ENCODE measurements at places on chromosomes 1 and 21.

DNA sequence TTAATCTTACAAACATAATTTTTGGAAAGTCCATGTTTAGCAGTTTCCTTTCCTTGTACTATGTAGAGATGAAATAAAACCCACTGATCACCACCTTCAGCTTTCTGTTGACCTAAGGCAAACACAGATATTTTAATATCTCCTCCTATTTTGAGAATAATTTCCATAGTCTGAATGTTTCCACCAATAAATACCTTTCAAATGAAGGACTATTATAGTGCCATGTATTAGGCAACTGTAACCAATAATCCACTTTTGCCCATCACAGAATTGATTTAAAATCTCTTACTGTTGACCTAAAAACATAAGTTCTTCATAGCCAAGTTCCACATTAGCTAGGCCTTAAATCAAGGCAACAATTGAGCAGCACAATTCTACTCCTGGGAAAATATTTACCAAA is 1.8 kb downstream of the CDC42BPA start:
- DNase-seq = no peak

- no peak for DNase-seq
Observed at GRCh38 chr1:63116016-63116415, 206.4 kb upstream of the FOXD3 start.

DNA sequence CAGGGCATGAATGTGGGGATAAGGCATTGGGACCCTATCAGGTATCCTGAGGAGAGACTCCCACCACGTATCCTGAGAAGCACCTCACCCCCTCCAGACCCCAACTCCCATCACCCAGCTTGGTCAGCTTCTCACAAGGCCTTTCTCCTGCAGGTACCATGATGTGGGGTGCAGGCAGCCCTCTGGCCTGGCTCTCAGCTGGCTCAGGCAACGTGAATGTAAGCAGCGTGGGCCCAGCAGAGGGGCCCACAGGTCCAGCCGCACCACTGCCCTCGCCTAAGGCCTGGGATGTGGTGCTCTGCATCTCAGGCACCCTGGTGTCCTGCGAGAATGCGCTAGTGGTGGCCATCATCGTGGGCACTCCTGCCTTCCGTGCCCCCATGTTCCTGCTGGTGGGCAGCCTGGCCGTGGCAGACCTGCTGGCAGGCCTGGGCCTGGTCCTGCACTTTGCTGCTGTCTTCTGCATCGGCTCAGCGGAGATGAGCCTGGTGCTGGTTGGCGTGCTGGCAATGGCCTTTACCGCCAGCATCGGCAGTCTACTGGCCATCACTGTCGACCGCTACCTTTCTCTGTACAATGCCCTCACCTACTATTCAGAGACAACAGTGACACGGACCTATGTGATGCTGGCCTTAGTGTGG is 1.3 kb downstream of the GPR3 start:
- DNase-seq = no peak

DNA sequence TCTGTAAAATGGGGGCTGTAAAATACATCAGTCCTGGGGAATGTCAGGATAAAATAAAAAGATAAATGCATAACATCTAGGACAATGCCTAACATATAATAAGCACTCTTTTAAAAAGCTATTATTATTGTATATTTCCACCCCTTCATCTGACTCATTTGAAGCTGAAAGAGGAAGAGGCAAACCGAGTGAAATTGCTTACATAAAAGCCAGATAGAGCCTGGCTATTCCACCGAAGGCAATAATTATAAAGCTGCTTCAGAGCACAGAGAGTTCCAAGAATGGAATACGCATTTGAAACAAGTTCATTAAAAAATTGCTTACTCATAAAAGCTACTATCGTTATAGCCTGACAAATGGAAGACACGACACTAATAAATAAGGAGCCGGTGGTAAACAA is 186.1 kb upstream of the CAMK1G start:
- DNase-seq = no peak

- DNase-seq = no peak
Observed at GRCh38 chr1:107251839-107252238, 111.0 kb downstream of the NTNG1 start.

- no peak for DNase-seq
Observed at GRCh38 chr1:226134170-226135058, 52.1 kb downstream of the ACBD3 start.

DNA sequence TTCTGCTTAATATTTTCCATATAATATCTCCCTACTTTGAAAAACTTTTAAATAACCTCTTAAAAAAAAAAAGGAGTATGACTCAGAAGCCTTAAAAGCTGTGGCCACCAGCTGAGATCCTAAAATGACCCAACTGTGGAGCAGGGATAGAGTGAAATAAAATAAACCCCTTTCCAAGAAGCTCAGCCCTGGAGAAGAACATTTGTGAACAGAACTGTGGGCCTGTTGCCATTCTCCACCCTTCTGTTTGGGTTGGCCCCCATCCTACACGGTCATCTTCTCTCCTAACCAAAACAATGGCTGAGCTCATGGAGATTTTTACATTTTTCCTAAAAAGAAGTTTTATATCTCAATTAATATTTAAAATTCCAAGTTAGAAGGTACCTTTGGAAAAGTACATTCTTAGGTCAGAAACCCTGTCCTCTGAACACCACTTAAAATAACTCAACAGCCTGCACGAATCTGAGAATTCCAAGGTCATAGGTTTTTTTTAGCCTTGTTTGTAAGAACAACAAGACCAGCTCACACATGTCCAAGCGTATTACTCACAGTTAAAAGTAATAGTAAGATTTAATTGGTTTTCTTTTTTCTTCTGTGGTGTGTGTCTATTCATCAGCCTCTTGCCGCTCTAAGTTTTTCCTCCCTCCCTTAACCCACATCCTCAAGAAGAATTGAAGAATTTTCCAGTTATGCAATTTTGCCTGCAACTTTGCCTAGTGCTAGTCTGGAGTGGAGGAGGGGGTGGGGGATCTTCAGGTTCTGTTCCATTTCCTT is 107.7 kb upstream of the ERRFI1 start:
- no peak for DNase-seq

DNA sequence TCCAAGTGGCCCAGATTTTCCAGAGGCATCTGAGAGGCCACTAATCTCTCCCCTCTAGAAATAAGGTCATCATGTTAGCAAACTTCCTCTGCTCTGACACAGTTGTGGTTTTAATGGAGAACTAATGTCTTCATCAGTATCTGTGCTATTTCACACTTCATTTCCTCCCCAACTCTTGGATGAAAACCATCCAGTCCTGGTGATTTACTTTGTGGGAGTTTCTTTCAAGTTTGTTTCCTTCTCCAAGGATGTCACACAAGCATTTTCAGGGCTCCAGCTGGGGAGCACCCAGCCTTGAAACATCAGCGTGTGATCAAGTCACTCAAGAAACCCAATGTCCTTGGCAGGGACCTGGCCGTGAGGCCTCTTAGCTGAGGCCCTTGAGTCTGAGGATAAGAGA is 38.8 kb downstream of the TBX15 start:
- DNase-seq = no peak

- DNase-seq = no peak
Observed at GRCh38 chr1:67771152-67771551, 62.1 kb downstream of the GNG12 start.

- DNase-seq = no peak
Observed at GRCh38 chr1:246324711-246325110, 182.4 kb downstream of the SMYD3 start.

- no peak for DNase-seq
Observed at GRCh38 chr1:40930174-40930964, 49.1 kb upstream of the CTPS1 start.

- DNase-seq = no peak
Observed at GRCh38 chr21:28418726-28419514, 573.8 kb downstream of the LTN1 start.

GRCh38 chr1:225388372-225388771 is 39.5 kb downstream of the LBR start:
- no peak for DNase-seq

GRCh38 chr1:66996018-66996682 is 57.8 kb downstream of the SLC35D1 start:
- DNase-seq = peak; percentile 21

- DNase-seq = no peak
Observed at GRCh38 chr1:110239441-110240430, 29.6 kb downstream of the KCNC4 start.

DNA sequence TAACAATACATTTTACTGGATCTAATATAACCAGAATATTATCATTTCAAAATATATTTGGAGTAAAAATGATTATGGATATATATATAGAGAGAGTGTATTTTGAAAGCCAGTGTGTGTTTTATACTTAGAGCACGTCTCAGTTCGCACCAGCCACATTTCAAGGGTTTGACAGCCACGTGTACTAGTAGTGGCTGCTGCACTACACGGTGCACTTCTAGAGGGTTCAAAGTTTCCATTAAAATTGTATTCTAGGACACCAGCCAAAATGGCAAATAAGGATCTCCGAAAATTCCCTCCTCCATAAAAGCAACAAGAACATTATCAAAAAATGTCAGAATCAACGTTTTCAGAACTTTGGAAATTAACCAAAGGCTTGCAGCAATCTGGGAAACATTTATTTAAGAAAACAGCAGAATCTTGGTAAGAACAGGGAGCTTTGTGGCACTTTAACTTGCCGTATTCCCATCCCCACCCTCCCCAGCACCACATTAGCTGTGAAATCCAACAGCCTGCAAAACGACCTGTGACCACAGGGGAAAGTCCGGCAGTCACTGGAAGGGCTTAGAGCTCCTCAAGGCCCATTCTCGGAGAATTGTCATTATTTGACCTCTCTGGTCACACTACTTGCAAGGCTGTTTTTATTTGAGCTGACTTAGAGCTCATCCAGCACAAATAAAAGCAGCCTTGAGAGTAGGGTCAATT is 33.5 kb upstream of the MRPS6 start:
- DNase-seq = no peak

DNA sequence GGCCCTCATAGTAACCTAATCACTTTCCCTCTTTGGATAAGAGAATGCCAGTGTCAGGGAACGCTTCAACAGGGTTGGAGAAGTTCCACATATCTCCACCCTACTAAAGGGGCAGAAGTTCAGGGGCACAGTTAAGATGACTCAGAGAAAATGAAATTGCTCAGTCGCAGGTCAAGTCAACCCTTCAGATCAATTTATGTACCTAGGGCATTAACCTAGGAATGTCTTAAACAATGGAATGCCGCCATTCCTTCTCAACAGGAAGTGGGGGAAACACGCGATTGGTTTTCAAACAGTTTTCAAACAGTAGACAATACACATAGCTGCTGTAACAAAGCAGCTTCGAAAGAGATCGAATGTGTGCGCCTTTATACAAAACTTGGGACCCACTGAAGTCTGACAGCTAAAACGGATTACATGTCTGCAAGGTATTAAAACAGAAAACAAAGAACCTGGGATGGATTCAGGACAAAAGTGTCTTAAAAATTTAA is 897 bp downstream of the SLC25A24 start:
- DNase-seq = no peak

GRCh38 chr1:222042120-222042519 is 300.2 kb upstream of the DUSP10 start:
- no peak for DNase-seq

DNA sequence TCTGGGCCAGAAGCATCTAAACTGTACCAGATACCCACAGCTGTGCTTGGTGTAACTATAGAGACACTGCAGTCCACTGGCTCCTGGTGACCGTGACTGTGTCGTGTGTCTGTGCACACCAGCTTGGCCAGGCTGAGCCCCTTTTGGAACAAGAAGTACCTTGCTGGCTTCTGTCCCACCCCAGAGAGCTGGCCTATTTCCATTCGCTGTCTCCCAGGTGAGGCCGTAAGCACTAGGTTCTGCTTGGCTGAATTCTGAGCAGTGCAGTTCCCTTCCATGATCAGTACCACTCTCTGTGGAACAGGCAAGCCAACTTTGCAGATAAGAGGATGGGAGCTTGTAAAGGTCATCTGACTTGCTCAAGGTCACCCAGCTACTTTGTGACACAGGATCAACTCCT is 119.9 kb upstream of the DNAH14 start:
- DNase-seq = no peak

GRCh38 chr21:35190201-35190701 is 141.1 kb upstream of the RUNX1 start:
- no peak for DNase-seq

- peak; percentile 25 for DNase-seq
Observed at GRCh38 chr1:17502326-17502778, 37.1 kb upstream of the ARHGEF10L start.
